Mammary epithelial cell (primary cell): ENCODE measurements at places on chromosomes 2 and 18.
A peak's percentile ranks its signal among the peaks of the same experiment; 100 is the strongest.

DNA sequence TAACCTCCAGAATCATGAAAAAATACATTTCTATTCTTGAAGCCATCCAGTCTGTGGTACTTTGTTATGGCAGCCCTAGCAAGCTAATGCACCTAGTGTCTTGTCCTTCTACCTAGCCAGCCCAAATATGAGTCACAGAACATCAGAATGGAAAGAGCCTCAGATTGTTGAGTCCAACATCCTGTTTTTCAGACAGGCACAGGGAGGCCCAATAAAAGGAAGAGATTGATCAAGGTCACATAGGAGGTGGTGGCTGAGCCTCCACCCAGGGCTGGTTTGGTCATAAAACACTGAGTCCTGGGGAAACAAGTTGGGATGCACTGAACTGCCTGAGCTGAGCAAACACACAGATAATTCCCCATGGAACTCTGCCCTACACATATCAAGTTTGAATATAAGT is 195.5 kb downstream of the TTC32 start:
- peak; percentile 54 for DNase-seq

DNA sequence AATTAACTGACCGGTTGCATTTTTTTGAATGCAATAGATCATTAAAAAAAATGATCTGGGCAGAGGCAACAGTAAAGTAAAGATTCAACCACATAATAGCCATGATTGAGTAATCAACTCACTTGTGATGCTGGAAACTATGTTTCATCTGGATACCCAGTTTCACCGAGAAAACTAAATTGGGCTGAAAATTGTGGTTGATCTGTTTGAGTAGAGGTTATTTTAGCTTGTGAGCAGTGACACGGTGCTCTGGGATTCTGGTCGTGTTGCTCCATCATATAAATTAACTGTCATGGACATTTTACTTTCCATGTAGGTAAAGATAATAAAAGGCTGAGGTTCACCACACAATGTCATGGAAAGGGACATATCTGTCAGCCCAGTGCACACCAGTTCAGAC is 58.7 kb downstream of the CD226 start:
- DNase-seq: no peak

DNA sequence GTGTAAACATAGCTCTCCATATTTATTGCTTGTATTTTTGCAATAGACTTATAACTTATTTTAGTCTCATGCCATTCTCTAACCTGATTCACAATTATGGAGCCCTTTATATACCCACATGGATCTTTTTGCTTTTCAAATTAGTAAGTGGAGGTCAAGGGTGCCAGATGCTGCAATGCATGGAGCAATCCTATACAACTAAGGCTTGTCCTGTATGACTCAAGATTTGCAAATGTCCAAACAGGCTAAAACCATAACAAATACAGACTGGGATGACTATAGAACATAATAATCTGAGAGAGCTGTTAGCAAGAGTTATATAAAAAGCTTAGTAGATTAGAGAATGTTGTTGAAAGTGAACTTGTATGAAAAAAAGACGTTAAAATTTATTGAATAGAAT is 690.4 kb upstream of the NRXN1 start:
- peak; percentile 1 for DNase-seq

DNA sequence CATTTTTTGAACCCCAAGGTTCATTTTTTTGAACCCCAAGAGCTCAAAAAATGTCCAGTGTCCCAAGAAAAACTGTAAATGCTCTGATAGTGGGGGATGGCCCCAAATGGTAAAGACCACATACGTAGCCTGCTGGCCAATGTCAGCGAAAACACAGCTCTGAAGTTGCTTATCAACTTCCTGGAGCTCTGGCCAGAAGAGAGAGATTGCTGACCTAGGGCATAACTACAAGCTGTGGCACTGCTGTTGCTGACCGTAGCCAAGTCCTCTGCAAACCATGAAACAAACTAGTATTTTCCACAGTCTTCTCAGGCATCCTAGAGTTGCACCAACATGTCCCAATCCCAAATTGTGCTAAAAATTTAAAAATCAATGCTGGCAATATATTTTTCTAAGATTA is 50.9 kb downstream of the REEP1 start:
- no peak for DNase-seq

DNA sequence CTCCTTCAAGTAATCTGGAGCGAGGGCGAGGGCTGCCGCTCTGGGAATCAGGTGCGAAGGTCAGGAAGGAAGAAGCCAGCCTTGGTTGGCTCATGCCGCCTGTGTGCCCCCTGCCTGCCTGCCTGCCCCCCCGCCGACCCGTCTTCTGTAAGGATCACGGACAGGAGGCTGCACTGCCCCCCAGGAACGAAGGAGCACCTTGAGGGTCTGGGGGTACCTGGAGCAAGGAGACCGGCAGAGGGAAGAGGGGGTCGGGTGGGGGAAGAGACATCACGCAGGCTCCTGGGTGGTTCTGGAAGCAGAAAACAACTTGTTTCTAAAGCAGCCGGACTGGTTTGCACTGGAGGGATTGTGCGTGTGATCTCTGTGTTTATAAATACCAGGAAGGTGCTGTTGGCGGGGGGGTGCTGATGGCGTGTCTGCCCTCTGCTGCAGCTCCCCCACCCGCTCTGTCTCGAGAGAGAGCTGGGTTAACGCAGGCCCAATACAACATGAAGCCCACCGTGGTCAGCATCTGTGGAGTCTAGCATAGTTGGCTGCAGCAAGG is 1.7 kb downstream of the FOSL2 start:
- peak; percentile 51 for DNase-seq

GRCh38 chr2:26355038-26355995 is 8.7 kb upstream of the ADGRF3 start:
- peak; percentile 98 for DNase-seq

GRCh38 chr2:234620018-234620417 is 123.1 kb upstream of the ARL4C start:
- no peak for DNase-seq

GRCh38 chr18:23067236-23067635 is 68.0 kb upstream of the CABLES1 start:
- no peak for DNase-seq

- peak; percentile 33 for DNase-seq
These were observed 86.2 kb upstream of the RAB27B start for GRCh38 chr18:54742120-54742519.

DNA sequence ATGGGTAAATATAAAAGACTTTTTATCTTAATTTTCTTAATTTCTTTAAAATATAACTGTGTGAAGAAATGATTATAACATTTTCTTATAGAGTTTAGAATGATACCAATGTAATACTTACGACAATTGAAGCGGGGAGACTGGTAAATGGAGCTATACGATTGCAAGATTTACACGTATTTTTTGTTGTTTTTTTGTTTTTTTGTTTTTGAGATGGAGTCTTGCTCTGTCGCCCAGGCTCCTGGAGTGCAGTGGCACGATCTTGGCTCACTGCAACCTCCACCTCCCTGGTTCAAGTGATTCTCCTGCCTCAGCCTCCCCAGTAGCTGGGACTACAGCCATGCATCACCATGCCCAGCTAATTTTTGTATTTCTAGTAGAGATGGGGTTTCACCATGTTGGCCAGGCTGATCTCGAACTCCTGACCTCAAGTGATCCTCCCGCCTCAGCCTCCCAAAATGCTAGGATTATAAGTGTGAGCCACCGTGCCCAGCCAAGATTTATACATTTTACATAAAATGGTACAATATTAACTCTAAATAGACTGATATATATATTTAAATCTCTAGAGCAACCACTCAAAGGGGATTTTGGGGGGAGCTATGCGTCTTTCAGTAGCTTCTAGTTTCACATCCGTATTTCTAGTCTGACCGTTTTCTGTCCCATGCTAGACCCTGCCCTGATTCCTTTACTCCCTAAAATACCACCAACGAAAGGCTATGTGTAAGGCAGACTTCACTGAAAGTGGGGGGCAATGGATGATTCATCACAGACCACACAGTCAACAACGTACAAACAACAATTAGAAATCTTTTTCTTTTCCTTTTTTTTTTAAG is 28.2 kb upstream of the ATG16L1 start:
- DNase-seq: no peak

DNA sequence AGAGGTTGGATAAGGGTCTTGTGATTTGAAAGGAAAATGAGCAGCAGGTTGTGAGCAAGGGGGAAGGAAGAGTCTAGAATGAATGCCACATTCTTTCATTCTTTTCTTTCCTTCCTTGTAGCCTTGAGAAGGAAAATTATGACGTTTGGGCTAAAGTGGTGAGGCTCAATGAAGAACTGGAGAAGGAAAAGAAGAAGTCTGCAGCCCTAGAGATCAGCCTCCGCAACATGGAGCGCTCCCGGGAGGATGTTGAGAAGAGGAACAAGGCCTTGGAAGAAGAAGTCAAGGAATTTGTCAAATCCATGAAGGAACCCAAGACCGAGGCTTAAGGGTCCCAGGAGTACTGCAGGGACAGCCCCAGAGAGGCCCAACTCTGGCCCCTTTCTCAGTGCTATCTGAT is 45.3 kb downstream of the BMP10 start:
- DNase-seq: no peak

DNA sequence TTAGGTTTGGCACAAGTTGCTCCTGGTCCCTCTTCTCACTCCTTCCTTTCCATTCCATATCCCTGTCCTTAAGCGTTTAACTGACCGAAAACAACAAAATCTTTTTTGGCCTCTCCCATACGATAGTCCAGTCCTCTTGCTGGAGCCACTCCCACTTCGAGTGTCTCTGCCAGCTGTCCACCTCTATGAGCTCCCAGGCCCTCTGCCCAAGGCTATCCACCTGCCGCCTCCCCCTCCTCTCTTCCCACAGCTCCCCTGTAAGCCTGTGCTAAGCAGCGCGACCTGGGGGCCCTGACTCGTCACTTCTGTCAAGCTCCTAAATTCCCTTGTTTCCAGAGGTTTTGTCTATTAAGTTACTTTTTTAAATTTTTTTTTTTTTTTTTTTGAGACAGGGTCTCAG is 47.0 kb upstream of the FOSL2 start:
- DNase-seq: no peak

DNA sequence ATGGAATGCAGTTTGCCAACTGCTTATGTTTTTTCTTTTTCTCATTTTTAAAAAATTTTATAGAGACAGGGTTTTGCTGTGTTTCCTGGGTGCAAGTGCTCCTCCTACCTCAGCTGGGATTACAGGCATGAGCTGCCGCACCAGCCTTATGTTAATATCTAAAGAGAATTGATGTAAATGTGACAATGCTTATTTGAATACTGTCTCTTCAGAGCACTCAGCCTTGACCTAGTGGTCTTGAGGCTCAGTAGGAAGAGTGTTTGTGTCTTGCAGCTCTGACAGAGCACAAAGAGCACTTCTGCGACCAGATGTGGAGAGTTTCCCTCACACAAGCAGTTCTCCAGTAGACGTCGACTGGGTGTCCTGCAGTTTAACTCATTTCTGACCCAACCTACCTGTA is 55.3 kb downstream of the ARHGEF4 start:
- no peak for DNase-seq

GRCh38 chr2:146989741-146990140 is 855.1 kb upstream of the ACVR2A start:
- DNase-seq: no peak

DNA sequence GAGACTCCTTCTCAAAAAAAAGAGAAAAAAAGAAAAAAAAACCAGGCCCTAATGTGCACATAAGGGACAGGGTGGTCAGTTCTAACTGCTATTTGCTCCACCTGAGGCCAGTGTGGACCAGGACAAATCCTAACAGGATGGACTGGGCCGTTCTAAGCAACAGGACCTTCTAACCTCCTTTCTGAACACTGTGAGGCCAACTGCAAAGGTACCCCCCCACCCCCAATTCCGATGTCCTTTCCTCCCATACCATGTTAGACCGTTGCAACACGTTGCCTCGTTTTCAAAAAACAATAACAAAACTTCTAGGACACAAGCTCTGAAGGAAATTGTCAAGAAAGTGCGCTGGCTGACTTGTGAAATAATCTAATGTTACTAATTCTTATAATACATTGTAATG is 1.2 kb downstream of the THAP4 start:
- DNase-seq: peak; percentile 12

GRCh38 chr2:222494104-222494739 is 69.9 kb downstream of the SGPP2 start:
- DNase-seq: no peak

DNA sequence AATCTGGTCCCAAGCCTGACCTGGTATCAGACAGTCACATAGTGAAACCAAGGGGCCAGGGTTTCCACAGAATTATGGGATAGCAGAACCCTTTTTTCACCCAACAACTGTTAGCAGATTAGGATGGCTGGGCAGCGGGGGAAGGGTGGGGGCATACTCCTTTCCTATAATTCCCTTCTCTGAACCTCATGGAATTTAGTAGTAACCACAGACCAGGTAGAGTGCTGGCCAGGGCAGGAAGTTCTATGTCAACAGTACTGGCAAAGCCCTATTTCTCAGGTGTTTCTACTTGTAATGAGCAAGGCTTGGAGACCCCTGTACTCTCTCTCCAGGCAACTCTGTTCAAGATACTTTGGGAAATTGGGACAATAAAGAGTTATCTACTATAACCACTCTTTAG is 174.6 kb downstream of the THADA start:
- DNase-seq: peak; percentile 18

DNA sequence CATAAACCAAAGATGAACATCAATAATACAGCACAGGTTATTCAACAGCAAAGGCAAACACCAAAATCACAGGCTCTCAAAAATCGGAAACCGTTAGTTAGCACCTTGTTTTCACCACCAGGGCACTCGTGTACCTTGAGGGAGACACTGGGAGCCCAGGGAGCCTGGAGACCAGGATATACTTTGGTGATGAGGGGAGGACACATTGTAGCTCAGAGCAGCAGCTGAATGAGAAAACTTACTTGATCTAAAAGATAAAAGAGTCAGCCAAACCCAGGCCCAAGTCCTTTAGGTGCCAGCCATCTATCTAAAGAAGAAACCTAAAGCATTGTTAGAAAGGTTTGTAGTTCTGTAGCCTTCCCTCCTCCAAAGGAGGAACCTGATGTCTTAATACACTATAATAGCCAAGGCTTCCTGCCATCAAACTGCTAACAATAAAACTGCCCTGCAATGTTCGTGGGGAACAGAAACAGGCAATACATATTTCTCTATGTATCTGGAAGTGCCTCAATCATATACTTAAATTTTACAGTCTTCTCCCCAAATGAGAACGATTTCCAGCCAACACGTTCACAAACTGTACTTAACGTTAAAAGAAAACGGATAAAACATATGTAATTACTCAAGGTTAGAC is 19.3 kb downstream of the BCL11A start:
- DNase-seq: no peak

GRCh38 chr2:105842555-105842954 is 97.8 kb downstream of the NCK2 start:
- no peak for DNase-seq

DNA sequence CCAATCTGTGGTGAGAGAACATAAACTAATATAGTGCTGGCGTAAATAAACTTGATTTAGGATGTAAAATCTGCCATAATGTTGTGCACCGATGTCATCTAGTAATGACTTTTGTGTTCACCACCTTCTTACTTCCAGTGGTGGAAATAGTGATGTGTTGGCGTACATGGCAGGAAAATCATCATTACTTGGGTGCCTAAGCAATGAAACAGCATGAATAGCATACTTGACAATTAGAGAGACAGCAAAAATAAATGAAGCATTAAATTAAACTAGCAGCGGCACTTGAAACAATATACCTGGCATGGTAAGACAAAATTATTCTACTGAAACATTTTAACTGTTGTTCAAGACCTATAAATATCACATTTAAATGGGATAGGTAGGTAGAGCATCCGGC is 73.2 kb upstream of the DSC1 start:
- DNase-seq: no peak

GRCh38 chr2:33033606-33034081 is 86.9 kb downstream of the LTBP1 start:
- DNase-seq: peak; percentile 42
